Heart left ventricle (tissue), 16 donors: ENCODE measurements at places on chromosomes 16 and 17. TPM values are rescaled to one million over a fixed set of nuclear protein-coding genes. Genes with fewer than 3 reads are reported as not detected.

Gene SLC9A5
- polyA plus RNA-seq, result 1.0 TPM

- no peak for DNase-seq
Measured at GRCh38 chr17:29870836-29871465, 59.1 kb downstream of the SSH2 start.

GRCh38 chr17:66498580-66498979 is 196.2 kb downstream of the PRKCA start:
- DNase-seq, result no peak

DNA sequence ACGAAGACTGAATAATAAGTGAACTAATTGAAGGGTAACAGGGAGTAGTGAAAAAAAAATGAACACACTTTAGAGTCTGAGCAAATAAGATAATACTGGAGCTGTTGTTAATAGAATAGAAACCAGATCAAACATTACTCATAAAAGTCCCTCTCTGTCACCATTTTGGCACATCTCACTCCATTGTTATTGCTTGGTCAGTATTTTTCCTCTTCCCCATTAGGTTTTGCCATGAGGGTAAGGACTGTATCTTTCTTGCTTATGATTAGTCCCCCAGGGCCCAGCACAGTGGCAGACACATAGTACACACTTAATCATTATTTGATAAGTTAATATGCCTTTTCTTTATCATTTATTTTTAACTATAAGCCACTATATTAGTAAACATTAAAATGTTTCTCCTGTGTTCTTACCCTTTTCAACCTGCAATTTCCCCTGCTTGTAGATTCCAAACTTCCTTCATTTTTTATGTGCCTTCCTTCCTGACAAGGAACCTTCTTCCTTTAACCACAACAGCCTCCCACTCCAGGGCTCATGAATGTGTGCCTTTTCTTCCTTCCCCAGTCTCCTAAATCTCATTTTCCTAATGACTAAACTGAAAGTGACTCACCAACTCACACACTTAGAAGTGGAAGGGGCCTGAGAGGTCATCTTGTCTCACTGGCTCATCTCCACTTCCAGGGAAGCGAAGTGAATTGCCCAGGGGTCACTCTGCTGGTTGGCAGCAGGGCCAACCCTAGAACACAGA is 88.2 kb upstream of the HAS3 start:
- DNase-seq, result no peak

GRCh38 chr17:57644326-57644725 is 100.8 kb downstream of the CCDC182 start:
- no peak for DNase-seq

- DNase-seq, result no peak
Measured at GRCh38 chr17:39170109-39170508, 4.1 kb upstream of the ARL5C start.

DNA sequence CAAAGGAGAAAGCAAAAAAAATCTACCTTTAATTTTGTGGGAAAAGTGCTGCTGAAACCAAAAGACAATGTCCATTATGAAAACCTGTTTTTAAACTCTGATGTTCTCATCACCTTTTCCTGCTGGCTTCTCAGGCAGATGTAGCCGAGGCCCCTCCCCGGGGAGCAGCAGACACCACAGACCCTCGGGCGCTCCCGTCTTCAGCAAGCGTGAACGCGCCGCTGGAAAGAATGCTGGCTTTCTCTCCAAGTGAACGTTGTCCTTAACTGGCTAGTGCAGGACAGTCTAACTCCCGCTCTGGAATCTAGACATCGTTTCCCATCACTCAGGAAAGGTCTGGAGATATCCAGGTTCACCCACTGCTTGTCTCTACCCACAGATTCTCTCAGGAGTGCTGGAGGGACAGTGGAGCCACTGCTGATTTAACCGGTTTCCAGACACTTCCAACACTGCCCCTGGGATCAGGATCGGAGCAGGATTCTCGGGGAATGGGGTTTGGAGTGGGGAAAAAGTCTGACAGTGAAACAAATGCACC is 211.2 kb downstream of the RBFOX3 start:
- DNase-seq, result no peak

GRCh38 chr16:76059186-76059585 is 218.0 kb upstream of the CNTNAP4 start:
- no peak for DNase-seq

- DNase-seq, result no peak
Measured at GRCh38 chr17:63512896-63513644, 10.1 kb upstream of the KCNH6 start.

- no peak for DNase-seq
Measured at GRCh38 chr16:79845033-79845733, 244.6 kb upstream of the MAF start.

Gene RAD51D
- 6.7 TPM for polyA plus RNA-seq

DNA sequence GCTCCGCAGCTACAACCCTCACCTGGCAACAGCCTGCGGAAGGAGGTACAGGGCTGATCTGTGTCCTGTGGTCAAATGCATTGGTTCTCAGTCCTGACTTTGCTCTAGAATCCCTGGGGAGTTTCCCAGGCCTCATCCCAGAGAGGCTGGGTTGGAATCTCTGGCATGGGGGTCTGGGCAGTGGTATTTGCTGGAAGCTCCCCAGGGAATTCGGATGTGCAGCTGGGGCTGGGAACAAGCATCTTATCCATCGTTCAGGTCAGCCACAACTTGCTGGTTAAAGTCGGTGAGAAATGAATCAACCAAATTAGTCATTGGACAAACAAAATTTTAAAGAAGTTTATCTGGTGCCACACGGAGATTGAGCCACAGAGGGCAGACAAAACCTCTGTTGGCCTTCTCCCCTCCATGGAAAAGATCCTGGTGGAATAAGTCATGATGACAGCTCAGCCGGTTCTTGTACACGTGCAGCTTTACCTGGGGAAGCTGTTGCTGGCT is 231.2 kb downstream of the FOXL1 start:
- DNase-seq, result no peak

DNA sequence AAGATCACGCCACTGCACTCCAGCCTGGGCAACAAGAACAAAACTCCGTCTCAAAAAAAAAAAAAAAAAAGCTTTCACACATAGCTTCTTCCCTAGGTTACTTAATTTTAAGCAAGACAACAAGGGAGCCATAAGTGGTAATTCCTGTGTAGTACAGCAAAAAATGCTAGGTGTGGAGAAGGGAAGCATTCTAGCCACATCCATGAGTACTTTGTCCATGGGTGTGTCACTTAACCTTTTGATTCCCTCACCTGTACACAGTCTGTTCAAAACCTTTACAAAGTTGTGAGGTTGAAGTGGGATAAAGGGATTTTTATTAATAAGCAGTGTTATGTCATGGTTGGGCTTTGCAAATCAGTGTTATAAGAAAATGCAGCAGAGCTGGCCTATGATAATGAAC is 4.5 kb downstream of the NME2 start:
- DNase-seq, result no peak

DNA sequence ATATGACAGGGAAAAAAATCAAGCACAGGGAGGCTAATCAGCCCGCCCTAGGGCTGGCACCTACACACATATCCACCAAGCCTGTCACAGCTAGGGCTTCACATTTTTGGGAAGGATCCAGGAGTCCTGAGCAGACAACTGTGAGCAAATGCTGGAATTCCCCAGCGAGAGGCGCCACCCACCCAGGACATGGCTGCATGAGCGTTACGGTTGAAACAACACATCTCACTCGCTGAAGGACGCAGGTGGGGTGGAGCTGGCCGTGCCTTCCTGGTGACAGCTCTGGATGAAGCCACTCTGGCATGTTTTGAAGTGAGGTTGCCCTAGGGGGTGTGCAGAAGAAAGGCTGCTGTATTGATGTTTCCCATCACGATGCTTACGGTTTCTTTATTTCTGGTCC is 315.1 kb upstream of the EEF2KMT start:
- DNase-seq, result no peak
